Esophagus muscularis mucosa (tissue), 4 donors: ENCODE measurements at places on chromosomes 6 and 20. TPM values are rescaled to one million over a fixed set of nuclear protein-coding genes. Genes with fewer than 3 reads are reported as not detected.

DNA sequence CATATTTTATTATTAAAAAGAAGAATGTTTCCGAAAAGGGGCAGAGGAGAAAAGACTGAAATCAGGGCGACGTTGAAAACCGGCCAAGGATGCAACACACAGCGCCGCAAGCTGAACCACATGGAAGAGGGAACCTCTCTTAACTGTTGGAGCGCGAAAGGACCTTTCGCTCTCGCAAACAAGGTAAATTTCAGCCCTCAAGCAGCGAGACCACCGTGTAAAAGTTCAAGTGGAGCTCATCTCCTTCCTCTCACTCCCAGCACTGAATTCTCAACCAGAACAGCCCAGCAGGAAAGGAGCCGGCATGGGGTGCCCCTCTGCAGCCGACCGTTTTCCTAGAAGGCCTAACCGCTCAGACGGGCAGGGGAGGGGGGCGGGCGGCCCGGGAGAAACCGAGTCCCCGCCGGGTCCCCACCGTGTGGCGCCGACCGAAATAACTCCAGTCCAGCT is 621 bp downstream of the GPR63 start:
- DNase-seq, result no peak

DNA sequence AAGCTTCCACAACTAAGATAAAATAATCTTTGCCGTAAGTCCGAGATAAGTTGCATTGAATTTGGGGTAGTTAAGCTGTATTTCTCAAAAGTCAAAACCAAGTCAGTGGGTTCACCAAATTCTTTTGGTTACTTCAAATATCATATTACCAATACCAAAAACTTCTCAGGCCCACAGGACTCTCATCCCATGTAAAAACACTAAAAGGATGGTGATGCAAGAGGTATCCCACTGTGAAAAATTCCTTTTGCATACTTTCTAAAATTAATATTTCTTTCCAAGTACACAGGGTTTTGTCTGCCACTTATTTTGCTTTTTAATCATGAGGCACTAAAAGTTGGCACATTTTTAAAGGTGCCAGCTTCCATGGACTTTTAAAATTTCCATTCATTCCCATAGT is 151.3 kb downstream of the GJA10 start:
- DNase-seq, result no peak

DNA sequence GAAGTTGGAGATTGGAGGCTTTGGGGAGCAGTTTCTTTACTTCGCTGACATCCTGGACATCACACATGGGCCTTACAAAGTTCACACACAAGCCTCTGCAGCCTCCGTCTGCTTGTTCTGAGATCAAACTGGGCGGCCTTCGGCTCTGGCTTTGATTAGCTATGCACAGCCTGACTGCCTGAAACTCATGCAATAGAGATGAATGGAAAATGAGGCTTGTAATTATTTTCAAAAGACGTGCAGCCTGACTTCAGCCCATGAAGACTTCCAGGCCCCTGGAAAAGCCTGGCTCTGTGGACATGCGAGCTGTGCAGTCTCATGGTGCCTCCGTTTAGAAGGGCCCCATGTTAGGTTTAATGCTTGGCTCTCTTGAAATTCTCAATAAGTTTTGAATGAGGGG is 480.5 kb upstream of the SULF2 start:
- DNase-seq, result no peak

DNA sequence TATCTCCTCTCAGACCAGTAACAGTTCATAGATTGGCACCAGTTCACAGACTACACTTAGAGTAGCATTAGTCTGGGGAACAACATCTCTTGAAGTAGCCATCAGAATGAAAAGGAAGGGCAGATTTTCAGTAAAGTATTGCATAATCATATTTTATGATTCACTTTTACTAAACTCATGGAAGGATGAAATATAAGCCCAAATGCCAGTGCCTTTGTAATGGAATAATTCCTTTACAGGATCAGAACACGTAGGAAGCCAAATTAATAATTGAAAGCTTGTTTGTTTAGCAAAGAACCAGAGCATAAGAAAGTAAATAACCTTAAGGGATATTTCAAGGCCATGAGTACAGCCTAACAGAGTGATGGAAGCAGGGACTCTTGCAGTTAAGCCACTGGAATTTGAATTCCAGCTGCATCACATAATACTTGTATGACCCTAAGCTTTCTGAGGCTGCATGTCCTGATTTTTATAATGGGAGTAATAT is 11.4 kb upstream of the LOC128125822 start:
- DNase-seq, result no peak

GRCh38 chr6:153563001-153563400 is 431.9 kb upstream of the RGS17 start:
- no peak for DNase-seq

DNA sequence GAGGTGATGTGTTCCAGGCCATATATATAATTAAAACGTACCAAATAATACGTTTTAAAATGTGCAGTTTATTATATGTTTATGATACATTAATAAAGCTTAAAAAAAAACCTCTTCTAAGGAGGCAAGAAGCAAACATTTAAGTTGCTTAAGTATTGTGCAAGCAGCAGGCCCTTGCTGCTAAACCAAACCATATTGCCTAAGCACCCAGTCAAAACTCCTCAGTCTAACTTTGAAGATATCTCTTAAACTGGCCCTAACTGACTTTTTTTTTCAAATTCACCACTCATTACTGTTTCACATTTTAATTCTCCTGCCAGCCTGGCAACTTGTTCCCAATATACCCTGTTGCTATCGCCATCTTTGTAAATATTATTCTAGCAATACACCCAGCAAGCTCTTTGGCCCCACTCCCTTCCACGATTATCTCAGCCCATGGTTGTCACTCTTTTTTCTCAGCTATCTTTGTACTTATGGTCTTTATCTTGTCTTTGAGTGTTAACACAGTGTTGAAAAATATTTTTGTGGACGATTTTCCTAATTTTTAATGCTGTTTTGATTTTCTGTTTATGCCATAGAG is 60.9 kb downstream of the C6orf58 start:
- no peak for DNase-seq

GRCh38 chr6:24898676-24899075 is 37.1 kb downstream of the RIPOR2 start:
- no peak for DNase-seq

GABRR1 gene
- not detected for total RNA-seq

GTF2H4 gene
- total RNA-seq, result 8.0 TPM

- no peak for DNase-seq
Observed at GRCh38 chr6:91149956-91150705, 563.3 kb upstream of the MAP3K7 start.

DNA sequence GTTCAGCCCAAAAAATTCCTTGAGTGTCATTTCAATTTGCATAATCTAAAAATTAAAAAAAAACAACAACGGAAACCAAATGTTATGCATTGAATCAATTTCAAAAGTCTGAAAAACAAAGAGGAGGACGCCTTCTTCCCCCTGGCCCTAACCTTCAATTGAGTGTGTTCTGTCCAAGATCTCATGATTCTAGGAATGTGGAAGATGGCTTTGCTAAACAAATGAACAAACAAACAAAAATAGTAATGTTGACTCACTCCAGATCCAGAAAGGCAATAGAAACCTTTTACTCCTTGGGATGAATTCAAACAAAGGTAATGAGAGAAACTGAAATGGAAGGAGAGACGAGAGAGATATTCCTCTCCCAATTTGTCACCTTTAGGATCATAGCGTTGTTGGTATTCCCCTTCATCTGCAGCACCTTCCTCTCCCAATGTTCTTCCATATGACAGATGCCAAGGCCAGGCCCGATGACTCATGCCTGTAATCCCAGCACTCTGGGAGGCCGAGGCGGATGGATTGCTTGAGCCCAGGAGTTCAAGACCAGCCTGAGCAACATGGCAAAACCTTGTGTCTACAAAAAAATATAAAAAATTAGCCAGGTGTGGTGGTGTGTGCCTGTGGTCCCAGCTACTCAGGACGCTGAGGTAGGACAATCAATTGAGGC is 109.2 kb upstream of the ADGRF1 start:
- DNase-seq, result no peak

- DNase-seq, result no peak
Observed at GRCh38 chr6:110529355-110529754, 52.9 kb upstream of the SLC22A16 start.

DNA sequence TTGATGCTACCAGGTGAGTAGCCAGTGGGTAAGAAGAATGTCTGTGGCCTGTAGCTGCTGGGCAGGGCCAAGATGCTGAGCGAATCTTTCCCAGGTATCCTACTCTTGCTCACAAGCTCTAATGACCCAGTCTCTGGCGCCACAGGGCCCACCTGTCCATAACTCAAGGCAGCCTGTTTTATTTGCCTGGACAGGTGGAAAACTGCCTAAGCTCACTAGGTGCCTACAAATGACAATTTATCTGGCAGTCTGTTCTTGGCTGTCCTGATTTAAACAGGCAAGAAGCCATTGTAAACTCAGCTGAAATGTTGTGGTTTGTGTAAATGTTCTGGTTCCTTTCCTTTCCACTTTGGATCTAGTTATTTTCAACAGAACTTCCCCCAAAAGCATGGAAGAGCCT is 113.3 kb downstream of the TCP11 start:
- no peak for DNase-seq

DNA sequence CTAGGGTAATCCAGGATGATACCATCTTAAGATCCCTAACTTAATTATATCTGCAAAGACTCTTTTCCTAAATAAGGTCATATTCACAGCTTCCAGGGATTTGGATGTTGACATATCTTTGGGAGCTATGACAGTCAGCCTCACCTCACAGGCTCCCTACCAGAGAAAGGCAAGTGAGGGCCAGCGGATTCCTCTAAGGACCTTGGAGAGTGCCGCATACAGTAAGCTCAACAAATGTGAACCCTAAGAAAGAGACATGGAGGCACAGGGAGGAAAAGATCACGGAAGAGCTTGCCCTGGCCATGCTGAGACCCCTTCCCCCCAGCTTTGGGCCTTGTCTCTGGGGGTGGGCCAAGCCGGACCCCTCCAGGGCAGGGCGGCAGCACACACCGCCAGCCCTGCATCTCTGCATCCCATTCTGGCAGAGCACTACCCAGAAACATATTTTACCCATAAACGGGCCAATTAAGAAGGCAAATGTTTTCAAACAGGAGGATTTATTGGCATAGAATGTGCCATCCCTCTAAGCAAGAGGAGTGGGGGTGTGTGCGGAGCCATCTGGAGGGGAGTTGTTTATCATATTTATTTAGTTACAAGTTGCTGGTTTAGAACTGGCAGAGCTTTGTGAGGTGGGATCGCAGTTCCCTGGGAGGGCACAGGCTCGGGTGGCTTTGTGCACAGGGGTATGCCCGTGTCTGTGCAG is 55.4 kb downstream of the CHMP4B start:
- DNase-seq, result no peak

C4B gene
- 67.1 TPM for total RNA-seq

GRCh38 chr20:10309326-10309725 is 90.7 kb downstream of the SNAP25 start:
- DNase-seq, result no peak

DNA sequence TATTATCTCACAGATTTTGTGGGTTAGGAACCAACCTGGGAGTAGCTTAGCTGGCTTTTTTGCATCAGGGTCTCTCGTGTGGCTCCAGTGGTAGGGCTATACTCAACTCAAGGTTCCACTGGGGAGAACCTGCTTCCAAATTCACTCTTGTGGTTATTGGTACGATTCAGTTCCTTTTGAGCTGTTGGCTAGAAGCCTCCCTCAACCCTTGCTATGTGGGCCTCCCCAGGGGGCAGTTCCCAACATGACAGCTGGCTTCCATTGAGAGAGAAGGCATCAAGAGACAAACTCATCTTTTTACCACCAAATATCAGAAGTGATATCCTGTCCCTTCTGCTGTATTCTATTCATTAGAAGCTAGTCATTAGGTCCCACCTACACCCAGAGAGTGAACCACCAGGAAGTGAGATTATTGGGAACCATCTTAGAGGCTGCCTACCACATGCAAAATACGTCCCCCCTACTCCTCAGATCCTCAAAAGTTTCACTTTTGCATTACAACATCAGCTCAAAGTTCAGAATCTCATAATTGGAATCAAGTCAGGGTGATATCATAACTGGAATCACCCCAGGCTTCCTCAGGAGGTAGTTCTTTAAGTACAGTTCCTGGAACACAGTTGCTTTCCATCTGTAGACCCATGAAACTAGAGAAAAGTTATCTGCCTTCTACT is 30.9 kb downstream of the MKKS start:
- no peak for DNase-seq

DNA sequence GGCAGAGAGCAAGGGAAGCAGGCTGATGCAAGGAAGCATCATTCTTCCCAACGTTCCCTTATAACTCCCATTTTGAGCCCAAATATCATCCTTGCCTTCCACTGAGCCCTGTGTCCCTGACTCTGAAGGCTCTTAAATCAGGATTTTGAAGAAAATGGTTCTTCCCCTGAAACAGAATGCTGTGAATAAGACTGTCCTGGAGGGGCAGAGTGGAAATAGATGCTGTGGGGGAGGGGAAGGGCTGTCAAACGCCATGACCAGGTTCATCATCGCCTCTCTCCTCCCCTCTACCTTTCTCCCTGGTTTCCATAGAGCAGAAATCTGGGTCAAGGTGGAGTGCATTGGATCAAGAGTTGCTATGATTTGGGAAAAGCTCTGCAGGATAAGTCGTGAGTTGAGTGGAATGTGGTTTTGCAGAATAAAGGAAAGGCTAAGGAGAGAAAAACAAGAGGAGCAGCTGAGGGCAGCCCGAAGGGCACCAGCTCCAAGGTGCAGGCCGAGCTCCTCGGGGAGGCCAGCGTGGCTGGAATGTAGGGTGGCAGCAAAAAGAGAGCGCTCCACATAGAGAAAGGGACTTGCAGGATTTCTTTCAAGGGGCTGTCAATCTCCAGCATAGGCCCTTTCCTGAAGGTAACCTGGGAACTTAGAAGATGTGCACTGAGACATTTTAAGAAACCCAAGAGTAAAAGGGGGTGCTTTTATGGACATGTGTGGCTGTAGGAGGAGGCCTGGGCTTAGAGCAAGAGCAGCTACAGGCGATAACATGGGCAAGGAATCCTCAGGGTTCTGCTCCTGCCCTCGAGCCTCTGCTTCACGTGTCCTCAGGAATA is 120.8 kb upstream of the CDYL start:
- DNase-seq, result peak; percentile 84

- DNase-seq, result no peak
Observed at GRCh38 chr6:136511397-136511796, 38.8 kb downstream of the MAP7 start.

FOXP4 gene
- 10.9 TPM for total RNA-seq

GGTLC1 gene
- total RNA-seq, result not detected

- DNase-seq, result no peak
Observed at GRCh38 chr6:32291543-32291942, 67.7 kb upstream of the NOTCH4 start.

DNA sequence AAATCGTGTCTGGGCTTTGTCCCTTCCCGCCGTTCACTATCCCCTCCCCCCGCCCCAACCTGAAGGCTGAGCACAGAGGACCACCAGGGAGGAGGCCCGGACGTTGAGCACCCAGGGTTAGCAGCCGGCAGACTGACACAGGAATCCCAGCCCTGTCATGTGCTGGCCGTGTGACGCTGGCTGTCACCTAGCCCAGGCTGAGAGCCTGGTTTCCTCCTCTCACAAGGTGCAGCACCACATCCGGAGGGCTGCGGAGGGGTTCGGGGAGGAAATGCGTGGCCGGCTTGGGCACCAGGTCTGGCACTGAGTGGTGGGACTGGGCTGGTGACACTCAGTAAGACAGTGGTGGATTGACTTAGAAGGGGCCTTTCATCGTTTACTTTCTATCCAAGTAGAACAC is 4.6 kb upstream of the LSM14B start:
- no peak for DNase-seq
